Adipose tissue (tissue), 3 donors: ENCODE measurements at places on chromosomes 4 and X. TPM values are rescaled to one million over a fixed set of nuclear protein-coding genes. Genes with fewer than 3 reads are reported as not detected.

GJB1 gene
- polyA plus RNA-seq: 102 TPM

ARHGAP36 gene
- polyA plus RNA-seq: not detected

GCNA gene
- polyA plus RNA-seq: 1.8 TPM

DCAF8L2 gene
- not detected for polyA plus RNA-seq

SMIM20 gene
- polyA plus RNA-seq: 31.4 TPM

SERTM2 gene
- not detected for polyA plus RNA-seq

PABPC5 gene
- polyA plus RNA-seq: 1.6 TPM

STOX2 gene
- 2.4 TPM for polyA plus RNA-seq

HS6ST2 gene
- polyA plus RNA-seq: not detected

NSG1 gene
- polyA plus RNA-seq: 0.62 TPM
